ENCODE measurements at places on chromosomes 1 and 21.

GRCh38 chr1:207343675-207344074 is 22.2 kb downstream of the CD55 start:
- no peak for DNase-seq

- no peak for DNase-seq
Measured at GRCh38 chr1:109621379-109622136, 1.9 kb downstream of the AMPD2 start.

GRCh38 chr1:111513410-111514020 is 10.1 kb upstream of the ADORA3 start:
- DNase-seq = no peak

DNA sequence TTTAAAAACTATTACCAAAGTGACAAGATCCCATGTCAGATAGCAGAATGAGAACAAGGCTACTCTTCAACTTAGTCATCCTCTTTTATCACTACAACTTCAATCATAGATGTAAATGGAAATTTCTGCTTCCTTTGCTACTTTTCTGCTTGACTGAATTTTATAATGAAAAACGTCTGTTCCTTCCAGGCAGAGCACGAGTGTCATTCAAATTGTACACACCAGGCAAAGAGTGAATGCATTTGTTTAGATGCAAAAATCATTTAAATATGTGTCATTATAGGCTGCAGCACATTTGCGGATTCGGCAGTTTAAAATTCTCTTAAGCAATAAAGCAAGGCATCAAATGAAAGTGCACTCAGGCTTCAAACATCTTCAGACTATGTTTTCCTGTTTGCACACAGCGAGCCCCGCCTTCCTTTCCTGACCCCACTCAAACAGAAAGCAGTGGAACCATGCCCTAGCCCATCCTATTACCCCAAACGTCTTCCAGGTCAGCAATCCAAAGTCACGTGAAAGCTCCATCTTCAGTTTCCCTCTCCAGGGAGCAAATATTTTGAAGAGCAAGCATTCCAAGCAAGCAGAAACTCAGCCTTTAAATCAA is 99.6 kb downstream of the APP start:
- DNase-seq = peak; percentile 25

DNA sequence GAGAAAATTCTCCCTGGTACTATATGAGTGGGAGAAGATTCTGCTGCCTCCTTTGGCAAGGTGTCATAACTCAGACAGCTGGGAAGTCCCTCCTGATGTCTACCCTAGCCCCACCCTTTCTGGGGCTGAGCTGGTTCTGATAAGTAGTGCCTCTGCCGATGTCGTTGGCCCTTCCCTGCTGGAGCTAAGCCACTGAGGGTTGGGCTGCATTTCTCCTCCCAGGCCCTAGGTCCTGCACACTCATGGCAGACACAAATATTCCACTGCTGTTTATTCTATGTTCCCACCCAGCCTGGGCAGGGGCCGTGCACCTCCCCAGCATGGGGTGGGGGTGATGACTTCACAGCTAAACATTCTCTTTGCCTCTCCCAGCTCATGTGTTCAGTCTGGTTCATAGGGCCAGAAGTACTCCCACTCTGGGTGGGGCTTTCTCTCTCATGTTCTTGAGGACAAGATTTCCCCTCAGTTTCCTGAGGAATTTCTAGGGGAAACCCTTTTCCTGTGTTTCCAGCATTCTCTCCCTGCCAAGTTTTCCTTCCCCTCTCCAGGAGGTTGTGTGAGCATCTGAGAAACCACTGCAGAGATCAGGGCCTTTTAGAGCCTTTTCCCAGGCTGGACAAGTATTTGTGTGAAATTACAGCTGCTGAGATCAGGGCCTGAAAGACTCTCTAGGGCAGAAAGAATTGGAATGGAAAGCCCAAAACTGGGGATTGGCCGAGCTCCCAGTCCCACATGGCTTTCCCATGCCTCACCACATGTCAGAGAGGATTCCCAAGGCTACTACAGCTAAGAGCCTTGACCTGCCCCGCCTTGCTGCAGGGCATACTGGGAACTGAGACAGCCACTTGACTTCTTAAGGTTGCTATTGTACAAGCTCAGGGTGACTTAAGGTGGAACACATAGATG is 66.2 kb downstream of the ATP2B4 start:
- DNase-seq = peak; percentile 14

DNA sequence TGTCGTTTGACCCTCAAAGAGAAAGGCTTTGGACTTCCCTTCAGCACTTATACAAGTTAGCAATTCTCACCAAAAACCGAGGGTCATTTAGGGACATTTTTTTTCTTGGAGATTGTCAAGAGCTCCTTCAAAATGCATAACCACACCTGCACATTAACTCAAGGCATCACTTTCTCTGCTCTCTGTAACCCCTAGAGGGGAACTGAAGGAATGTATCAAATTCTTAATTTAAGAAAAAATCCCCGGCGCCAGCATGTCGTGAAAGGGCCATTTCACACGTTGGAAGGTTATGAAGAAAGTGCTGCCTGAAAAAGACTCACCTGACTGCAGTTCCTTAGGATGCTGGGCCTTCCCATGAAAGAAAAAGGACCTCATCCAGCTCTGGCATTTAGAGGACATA is 131.6 kb upstream of the ZC3H12A start:
- no peak for DNase-seq

DNA sequence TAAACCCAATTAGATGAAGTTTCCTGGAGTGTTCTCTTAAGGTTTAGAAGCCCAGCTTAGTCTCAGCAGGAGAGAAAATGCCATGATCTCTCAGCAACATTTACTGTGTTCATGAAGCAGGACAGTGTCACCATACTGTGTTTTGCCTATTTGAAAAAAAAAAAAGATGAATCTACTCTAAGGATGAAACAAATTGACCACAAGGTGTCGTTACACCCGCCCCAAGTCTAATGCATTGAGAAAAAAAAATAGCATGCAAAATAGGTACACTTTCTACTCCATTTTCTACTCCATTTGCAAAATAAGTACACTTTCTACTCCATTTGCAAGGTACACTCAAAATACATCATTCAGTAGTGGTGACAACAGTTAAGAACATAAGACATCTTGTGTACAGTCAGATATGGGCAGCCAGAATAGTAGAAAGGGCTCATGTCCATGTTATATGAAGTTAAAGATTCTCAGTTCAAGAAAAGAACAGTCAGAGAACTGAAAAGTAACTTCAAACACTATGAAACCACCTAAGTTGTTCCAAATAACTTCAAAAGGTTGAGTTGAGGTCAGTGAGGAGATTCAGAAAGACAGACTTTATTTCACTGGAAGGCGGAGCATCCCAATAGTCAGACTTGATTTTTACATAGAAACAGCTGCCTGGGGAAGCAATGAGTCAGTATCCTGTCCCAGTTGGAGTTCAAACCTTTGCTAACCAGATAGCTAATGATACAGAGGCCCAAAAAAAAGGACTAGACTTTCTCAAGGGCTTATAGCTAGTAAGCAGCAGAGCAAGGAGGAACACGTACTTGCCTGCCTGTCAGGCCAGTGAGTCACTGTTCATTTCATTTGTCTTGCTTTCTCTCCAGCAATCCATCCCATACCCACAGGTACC is 13.3 kb downstream of the PLPPR5 start:
- peak; percentile 32 for DNase-seq

DNA sequence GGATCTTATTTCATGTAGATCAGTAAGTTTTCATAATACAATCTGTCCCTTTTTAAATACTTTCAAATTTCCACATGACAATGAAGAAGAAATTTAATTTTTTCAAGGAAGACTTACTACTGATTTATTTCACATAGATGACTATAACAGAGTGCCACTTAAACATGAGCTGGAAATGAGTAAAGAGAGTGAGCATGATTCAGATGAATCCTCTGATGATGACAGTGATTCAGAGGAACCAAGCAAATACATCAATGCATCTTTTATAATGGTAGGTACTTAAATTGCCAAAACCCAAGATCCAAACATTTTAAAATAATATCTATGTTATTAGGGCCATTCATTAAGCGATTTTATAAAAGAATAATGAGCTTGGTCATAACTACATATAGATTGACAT is 110.4 kb downstream of the PTPRC start:
- no peak for DNase-seq

- no peak for DNase-seq
Measured at GRCh38 chr1:3221112-3222041, 152.4 kb downstream of the PRDM16 start.

DNA sequence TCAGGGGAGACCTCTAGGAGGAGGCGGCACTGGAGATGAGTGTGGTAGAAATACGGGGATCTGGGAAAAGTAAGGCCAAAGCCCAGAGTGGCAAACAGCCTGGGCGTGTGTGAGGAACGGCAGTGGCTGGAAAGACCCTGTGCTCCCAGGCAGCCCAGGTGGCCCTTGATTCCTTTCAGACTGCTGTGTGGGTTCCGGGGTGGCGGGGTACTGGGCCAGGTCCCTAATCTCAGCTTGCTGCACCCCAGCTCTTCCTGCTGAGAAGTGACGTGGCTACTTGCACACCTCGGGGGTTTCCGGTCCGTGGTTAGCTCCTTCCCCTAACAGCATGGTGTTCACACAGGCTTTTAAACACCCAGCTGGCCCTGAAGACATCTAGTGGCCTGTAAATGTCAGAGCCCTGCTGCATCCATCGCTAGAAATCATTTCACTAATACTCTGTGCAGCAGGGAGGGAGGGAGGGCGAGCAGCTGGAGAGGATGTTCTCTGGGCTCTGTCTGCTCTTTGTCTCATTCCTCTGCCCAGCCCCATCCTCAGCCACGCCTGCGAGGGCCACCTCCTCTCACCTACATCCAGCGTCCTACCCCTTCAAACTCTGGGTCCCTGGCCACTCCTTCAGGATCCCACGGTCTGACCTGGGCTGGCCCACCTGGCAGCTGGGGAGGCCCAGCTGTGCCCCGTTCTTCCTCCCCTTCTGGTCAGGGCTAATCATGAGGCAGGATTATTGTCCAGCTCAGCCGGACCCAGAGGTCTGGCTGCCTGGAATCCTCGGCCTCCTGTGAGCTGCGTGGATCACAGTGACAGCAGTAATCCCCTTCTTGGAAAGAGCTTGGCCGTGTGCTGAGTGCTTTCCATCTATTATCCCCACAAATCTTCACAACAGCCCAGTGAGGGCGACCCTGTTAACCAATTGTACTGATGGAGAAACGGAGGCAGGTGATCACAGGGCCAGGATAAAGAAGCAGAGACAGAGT is 7.2 kb downstream of the ZDHHC18 start:
- DNase-seq = peak; percentile 94

Data from CD4-positive, alpha-beta T cell treated with Interleukin-4 for 4 hours (primary cell).